ENCODE measurements at places on chromosomes 5 and 9.

GRCh38 chr5:115510145-115510645 lies 34.4 kb downstream of the FEM1C start:
- DNase-seq = no peak

- DNase-seq = no peak
Observed at GRCh38 chr5:80540691-80541090, 29.4 kb downstream of the ANKRD34B start.

GRCh38 chr9:129005336-129005997 lies 22.7 kb downstream of the SH3GLB2 start:
- no peak for DNase-seq

DNA sequence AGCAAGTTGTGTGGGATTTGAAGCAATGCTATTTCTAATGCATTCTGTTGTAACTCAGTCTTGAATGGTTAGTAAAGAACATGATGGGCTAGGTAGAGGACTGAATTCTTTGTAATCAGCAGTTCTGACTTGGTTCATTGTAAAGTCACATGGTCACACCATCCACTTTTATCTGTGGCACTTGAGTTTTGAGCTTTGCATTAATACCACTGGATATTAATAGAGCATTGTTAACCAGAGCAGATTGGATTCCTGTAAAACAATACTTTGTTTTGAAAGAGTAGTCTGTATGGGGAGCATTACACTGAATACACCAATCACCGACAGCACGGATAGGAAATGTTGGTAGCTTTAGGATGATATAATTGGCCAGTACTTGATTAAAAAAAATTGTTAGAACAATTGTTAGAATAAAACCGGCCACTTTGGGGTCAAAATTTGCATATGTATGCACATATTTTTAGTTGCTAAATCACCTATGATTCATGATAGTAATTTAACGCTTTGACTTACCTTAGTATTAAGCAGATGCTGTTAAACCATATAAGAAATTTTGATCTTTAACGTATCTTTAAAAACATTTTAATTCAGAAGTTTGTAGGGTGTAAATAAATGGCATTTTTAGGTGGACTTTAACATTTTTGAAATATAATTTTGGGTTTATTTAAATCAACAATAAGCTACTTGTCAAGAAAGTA lies 17.4 kb downstream of the SLC12A2 start:
- DNase-seq = no peak

GRCh38 chr9:90300611-90301276 lies 341.9 kb downstream of the DIRAS2 start:
- DNase-seq = no peak

DNA sequence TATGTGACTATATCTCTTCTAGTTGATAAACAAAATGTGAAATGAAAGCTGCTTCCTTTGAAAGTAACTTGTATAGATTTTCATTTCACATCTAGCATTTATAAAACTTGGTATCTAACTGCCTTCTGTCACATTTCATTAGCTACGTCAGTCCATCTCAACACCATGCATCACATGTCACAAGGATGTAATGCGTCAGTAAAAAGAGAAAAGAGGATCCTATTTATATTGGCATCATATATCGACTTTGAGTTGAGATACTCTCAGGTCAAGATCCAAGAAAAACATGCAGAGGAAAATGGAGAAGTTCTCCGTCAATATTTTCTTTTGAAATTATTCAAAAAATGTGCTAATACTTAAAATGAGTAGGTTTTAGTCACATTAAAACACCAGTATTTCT lies 1211.2 kb downstream of the EFNA5 start:
- no peak for DNase-seq

GRCh38 chr5:178114325-178115135 lies 1.2 kb downstream of the N4BP3 start:
- DNase-seq = no peak

DNA sequence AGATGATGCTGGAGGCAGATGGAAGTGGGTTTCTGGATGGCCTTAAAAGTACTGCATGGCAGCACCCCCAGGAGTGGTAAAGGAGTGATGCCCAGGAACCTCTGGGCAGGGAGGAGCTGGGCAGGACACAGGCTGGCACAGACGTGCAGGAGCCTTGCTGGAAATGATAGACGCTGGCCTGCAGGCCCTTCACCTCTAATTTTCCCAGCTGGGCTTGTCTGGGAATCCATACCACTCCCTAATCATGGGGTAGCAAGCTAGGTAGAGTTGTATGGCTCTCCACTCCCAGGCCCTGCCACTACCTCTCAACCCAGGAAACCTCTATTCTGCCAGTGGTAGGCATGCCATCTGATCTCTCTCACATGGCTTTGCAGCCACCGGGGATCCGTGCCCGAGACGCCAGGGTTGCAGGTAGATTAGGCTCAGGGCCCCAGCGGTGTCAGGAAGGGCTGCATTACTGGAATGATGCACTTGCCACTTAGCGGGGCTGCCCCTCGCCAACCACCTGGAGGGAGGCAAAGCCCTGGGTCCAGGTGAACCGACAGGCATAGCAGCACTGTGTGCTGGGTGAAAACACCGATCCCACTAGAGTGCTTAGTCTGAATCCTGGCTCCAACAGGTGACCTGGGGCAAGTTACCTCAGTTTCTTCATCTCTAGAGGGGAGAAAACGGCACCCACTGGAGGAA lies 79.6 kb upstream of the SLC25A51 start:
- DNase-seq = no peak

DNA sequence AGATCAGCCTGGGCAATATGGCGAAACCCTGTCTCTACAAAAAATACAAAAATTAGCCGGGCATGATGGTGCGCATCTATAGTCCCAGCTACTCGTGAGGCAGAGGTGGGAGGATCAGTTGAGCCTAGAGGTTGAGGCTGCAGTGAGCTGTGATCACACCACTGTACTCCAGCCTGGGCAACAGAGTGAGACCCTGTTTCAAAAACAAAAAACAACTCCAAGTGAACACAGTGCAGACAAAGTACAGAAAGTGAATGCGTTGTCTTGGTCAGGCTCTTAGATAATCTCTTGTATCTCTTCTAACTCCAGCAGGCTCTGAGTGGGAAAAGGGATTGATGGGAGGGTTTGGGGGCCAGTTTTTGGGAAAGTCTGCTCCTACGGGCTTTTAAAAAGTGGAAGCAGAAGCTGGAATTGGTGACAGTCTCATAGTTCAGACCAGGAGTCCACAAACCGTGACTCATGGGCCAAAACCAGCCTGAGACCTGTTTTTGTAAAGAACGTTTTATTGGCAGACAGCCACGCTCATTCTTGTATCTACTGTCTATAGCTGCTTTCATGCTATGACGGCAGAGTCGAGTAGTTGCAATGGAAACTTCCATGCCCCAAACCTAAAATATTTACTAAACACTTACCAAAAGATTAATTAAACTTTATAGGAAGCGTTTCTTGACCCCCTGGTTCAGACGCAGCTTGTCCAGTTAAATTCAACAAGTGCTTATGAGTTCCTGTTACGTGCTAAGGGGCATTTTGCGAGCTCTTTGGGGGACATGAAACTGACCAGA lies 32.9 kb downstream of the NDST1 start:
- no peak for DNase-seq

- DNase-seq = no peak
Observed at GRCh38 chr5:39713250-39713916, 288.6 kb upstream of the DAB2 start.

GRCh38 chr9:86713970-86714369 lies 233.3 kb downstream of the GAS1 start:
- no peak for DNase-seq

GRCh38 chr5:7347377-7347776 lies 48.6 kb upstream of the ADCY2 start:
- DNase-seq = no peak

- no peak for DNase-seq
Observed at GRCh38 chr5:125408448-125409233, 662.2 kb upstream of the ZNF608 start.

DNA sequence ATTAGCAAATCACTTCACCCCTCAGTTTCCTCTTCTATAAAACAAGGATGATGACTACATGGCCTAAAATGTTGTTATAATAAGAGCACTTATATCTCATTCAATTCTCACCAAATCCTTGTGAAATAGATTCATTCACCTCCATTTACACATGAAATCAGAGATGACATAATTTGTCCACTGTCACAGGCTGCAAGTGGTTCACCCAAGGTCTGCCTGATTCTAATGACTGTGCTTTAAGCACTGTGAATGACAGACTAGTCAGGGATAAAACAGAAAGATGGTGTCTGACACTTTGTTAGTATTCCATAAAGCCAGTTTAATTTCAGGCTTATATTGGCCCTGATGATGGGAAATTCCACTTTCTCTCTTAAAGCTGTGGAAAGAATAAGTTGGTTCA lies 209.5 kb downstream of the MAPKAP1 start:
- no peak for DNase-seq

DNA sequence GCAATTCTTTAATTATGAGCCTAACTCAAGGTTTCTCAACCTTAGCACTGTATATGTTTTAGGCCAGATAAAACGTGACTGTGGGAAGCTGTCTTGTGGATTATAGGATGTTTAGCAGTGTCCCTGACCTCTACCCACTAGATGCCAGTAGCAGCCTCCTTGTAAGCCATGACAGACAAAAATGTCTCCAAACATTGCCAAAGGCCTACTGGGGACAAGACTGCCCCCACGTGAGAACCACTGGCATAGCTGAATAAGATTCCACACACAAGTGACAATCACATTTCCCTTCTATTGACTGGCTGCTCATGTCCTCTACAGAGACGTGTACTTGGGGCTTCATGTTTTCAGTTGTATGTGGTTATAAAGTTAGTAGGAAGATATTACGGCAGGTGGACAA lies 55.4 kb downstream of the GOLM1 start:
- no peak for DNase-seq

DNA sequence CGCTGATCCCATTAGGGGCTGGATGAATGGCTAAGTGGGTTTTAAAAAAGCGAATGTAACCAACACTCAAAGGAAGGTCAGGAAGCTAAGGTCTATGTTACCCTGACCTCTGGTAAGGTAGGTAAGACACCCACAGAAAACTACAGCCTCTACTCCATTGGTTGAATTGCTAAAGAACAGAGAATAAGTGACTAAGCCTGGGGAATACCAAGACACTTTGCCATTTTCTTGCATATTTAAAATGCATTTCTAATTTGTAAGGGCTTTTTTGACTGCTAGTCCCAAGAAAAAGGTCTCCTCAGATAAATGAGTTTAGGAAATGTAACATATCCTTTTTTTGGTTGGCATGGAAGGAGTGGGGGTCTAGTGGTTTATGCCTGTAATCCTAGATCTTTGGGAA lies 368.7 kb downstream of the BNC2 start:
- DNase-seq = no peak

DNA sequence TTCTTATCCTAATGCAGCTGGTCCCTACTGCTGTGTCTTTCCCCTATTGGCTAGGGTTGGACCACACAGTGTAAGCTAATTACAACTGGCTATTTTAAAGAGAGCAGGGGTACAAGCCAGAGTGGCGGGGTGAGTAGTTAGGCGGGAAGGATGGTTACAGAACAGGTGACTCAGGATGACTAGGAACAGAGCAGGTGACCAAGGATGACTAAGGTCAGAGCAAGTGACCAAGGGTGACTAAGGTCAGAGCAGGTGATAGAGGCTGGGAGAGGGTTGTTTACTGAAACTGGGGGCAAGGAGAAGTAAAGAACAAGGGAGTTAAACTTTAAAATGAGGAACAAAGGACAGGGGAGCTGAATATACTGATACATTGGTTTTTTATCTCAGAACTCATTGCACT lies 125.4 kb downstream of the PTTG1 start:
- no peak for DNase-seq

DNA sequence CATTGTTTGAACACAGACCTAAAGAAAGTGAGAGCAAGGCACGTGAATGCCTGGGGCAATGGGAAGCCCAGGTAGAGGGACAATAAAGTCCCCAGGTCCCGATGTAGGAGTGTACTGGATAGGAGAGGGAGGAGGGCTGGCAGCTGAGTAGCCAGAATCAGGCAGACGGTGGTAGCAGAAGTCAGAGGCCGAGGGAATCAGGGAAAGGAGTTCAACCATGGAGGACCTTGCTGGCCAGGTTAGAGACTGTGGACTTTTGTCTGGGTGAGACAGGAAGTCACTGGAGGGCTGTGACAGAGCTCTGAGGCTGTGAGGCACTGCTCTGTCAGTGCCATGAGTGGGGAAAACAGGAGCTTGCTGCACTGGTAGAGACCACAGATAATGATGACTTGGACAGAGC lies 248.2 kb downstream of the EFNA5 start:
- no peak for DNase-seq

- no peak for DNase-seq
Observed at GRCh38 chr9:126248680-126249079, 77.9 kb upstream of the MVB12B start.

DNA sequence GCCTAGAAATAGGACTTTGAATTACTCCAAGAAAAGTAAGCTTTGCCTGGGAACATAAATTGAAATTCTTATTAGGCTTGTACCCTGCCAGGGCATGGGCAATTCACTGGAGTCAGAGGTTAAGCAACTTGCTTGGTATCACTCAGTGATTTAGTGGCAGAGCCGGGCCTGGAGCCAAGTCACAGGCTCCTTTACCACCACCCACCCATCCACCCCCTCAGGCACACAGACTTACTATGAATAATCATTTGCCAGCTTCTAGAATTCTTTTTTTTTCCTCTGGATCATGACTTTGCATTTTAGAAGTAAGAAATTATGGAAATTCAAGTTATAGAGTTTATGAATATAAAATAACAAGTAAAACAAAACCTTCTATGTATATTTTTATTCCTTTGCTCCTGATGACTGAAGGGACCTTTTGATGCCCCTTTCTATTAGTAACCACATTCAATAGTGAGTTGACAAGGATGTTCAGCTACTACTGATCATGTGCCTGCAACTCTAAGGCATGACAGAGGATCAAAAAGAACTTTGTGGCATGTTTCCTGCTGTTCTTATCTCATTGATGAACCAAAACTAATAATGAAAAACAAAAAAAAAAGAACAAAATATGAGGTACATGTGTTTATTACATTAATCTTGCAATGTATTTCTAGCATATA lies 614.7 kb downstream of the TLR4 start:
- no peak for DNase-seq

DNA sequence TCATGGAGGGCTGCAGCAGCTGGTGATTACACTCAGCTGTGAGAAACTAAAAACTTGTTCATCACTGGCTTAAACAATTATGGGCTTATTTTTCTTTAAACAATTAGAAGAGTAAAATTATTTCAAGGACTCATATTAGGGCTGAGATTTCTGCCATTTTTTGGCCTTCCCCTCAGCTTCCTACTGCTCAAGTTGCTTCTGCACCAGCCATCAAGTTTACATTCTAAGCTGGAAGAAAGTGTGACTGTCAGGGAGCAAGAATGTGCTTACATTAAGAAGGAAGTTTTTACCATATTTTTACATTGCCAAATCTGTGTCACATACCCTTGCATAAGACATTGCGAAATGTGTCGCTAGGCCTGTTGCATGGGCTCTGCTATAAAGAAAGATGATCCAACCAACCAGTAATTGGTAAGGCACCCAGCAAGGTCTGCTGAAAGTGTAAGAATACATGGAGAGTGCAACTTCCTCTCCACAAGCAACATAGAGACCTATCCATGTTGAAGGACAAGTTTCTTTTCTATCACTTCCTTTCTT lies 260.3 kb upstream of the CDH10 start:
- no peak for DNase-seq

DNA sequence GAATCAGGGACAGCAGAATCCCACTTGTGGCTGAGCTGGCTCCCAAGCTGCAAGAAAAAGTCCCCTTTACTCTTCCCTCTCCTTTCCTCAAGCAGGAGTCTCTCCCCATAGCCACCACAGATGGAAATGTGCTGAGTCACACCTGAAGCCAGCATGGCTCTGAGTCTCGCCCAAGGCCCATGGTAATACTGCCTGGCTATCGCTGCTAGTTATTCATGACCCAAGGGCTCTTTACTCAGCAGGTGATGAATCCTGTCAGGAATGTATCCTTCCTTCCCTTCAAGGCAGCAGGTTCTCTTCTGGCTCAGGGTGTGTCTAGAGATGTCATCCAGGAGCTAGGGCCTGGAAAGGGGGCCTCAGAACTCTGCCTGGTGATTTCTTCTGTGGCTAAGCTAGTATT lies 403.3 kb upstream of the PTPRD start:
- DNase-seq = no peak
